ENCODE measurements at places on chromosomes 7 and 10.

GRCh38 chr7:18861514-18862118 lies 255.8 kb downstream of the TWIST1 start:
- no peak for DNase-seq

- peak; percentile 34 for DNase-seq
Observed at GRCh38 chr10:15370212-15370855, 755 bp downstream of the FAM171A1 start.

DNA sequence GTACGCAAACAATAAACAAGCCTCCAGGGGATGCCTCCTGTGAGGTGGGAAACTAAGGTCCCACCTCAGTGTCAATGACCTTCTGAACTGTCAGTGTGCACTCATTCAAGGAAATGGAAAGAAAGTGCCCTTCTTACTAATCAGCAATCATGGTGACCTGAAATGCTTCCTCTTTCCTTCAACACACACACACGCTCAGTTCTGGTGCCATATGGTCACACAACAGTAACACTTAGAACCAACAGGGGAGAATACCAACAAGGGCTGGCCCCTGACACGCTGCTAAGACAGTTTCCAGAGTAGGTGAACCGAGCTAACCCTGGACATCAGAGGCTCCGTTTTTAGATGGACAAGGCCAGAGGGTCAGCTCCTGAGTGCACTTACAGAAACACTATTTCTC lies 42.1 kb upstream of the EFCAB10 start:
- peak; percentile 58 for DNase-seq

GRCh38 chr7:158555034-158555520 lies 32.5 kb downstream of the PTPRN2 start:
- no peak for DNase-seq

DNA sequence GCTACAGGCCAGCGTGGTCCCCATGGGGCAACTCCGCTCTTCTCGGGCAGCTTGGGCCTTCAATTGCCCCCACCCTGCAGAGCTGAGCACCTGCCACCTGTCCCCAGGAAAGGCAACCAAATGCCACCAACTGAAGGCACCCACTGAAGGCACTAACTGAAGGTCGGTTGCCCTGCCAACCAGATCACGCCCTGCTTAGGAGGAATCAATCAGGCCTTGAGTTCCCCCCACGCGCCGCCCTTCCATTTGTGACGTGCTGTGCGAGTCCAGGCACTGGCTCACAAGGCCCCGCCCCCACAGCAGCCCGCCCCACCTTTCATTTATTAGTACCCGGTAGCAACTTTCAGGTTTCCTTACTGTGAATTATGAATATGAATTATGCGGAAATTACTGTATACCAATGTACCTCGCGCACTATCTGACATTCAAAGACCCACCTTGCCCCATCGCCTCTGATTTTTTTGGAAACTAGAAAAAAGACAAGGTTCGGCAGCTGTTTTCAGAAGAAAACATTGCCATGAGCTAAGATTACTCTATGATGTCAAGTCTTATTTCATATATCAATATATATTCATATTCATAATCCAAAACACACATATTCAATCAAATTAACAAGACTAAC lies 83.6 kb upstream of the ABI1 start:
- DNase-seq: no peak

DNA sequence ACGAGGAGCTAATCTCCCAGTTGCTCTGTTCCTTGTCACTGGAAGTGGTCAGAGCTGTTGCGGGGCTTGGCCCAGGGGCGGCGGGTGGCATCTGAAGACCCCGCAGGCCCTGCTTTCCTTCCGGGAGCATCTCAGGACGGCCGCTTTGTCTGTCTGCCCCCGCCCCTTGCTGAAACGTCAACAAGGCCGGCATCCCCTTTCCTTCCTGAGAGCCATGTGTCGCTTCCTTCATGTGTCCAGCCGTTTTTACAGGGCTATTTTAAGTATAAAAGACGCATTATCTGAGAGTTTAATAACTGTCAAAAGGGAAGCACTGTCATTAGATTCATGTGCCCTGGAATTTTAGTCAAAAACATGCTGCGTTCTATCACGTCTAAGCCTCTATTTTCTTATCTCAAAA lies 110.4 kb downstream of the CUX1 start:
- no peak for DNase-seq

GRCh38 chr7:159070431-159071148 lies 74.1 kb downstream of the VIPR2 start:
- DNase-seq: no peak

- no peak for DNase-seq
Observed at GRCh38 chr7:104772405-104773345, 241.3 kb upstream of the KMT2E start.

DNA sequence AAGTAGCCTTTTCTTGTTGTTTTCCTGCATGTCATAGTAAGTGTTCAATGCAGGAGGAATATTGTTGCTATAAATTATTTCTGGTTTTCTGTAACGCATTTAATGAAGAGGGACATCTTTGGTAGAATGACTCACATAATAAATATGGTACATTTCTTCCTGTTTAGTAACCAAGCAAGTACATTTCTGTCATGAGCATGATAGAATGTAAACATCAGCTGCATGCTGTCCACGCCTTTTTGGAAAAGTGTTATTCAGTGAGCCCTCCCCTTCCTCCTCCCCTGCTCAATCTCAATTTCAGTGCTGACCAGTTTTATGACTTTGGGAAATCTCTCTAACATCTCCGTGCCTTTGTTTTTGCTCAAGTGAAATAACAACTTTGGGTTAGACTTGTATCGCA lies 664.0 kb downstream of the XPNPEP1 start:
- no peak for DNase-seq

DNA sequence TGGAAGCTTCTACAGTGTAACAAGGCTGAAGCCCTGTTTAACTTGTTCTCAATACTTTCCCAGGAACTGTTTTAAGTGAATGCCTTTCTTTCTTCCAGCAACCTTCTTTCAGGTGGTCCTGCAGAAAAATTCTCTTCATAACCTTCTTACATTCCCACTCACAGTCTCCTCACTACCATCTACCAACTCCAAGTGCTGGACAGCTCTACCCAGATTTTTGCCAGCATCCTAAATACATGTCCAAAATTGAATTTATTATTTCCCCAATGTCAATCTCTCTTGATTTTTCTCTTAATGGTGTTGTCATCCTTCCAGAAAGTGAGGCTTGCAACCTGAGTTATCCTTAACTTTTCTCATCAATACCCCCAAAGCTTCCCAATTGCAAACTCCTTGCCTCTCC lies 48.2 kb downstream of the CFAP70 start:
- DNase-seq: no peak

- DNase-seq: no peak
Observed at GRCh38 chr7:55898287-55898686, 11.0 kb downstream of the ZNF713 start.

- DNase-seq: no peak
Observed at GRCh38 chr10:72801263-72801868, 92.2 kb upstream of the OIT3 start.

- DNase-seq: no peak
Observed at GRCh38 chr10:132169766-132170560, 16.8 kb upstream of the DPYSL4 start.

DNA sequence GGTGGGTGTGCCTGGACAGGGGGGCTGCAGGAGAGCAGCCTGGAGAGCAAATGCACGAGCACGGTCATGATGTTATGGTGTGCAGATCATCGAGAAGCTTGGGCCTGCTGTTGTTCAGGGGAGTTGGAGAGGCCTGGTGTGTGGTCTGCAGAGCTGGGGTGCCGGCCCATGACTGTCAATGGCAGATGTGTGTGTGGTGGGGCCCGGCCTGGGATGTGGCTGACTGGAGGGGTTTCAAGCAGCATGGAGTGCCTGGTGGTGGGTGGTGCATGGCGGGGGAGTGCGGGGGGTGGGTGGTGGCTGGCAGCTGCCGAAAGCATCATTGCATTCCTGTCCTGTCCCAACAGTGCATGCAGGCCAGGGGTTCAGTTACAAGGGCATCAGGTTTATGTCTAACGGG lies 122.6 kb downstream of the DOCK1 start:
- DNase-seq: no peak

GRCh38 chr7:29879609-29880008 lies 73.3 kb downstream of the WIPF3 start:
- DNase-seq: no peak

GRCh38 chr10:23192712-23193434 lies 761 bp downstream of the PTF1A start:
- DNase-seq: no peak

DNA sequence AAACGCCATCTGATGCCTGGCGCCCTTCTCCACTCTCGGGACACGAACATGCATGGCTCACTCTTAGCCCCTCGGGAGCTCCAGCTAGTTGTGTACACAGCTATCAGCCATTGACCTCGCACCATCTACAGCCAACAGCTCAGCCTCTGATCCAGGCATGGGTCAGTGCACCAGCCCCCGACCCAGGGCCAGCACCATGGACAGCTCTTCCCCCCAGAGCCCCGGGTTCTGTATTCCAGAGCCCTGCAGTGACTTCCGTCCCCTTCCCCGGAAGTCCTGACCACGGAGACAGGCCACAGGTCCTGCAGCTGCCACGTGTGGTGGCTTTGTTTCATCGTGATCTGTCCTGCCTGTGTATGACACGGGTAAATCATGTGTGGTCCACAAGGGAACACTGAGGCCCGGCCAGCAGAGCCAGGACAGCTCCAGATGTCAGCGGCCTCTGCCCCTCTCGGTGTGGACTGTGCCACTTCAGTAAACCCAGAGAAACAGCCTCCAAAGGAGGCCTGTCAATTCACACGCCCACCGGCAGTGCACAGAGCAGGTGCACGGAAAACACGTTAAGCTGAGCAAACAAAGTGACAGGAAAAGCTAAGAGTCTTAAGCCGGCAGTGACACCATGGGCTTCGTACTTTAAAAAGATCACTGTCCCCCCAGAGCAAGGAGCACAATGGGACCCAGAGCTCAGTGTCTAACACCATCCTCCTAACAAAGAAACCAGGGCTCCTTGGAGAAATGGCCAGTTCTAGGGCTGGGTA lies 13.0 kb downstream of the STK32C start:
- no peak for DNase-seq

DNA sequence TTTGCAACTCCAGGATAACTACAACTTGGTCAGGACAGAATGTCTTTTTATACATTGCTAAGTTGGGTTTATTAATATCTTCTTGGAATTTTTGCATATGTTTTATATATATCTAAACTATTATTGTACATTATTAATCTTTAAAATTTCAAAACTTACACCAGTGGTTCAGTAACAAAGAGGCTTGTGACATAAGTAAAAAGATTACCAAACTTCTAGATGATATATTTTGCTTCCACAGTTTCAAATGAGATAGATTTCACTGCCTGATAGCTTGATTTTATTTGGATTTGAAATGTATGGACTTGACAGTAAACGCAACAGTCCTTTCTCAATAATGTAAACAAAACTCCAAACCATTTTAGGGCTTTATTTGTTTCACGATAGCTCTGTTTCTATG lies 701.2 kb upstream of the IGFBP3 start:
- DNase-seq: no peak

DNA sequence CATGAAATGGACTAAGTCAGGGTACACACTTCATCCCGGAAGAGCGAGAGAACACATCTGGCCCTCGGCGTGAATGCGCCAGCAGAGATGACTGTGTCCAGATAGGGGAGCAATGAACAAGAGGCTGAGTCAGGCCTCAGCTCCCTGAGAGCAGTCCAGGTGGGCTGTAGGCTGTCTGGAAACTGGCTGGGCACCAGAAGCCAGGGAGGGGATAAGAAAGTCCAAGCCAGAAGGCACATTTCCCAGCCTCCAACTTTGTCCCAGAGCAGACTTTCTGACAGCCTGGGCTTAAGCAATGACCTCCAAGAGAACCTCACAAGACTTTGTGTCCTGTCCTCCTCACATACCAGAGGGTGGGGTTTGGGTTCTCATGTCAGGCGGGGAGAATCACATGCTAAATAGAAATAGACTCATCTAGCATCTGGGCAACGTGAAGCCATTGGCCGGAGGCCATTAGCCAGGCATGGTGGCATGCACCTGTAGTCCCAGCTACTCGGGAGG lies 157.2 kb downstream of the ARHGAP12 start:
- DNase-seq: no peak

- DNase-seq: no peak
Observed at GRCh38 chr10:43945094-43945730, 296.5 kb upstream of the ZNF32 start.

- DNase-seq: peak; percentile 36
Observed at GRCh38 chr10:48627984-48628609, 23.2 kb upstream of the ARHGAP22 start.

DNA sequence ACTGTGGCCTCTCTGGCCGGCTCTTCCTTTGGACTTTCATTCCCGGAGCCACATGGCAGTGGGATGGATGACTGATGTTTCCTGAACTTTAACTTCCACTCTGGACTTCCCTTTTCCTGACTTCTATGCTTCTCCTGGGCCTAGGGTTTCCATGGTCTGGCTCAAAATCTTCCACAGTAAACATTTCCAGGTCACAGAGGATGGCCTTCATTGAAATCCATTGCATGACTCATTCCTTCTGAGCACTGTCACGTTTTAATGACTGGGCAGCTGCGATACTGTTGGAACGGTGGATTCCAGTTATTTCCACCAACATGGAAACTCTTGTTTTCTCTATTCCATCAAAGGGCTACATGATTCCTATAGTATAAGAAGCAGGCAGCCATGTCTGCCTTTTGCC lies 24.4 kb upstream of the ZNF273 start:
- no peak for DNase-seq

DNA sequence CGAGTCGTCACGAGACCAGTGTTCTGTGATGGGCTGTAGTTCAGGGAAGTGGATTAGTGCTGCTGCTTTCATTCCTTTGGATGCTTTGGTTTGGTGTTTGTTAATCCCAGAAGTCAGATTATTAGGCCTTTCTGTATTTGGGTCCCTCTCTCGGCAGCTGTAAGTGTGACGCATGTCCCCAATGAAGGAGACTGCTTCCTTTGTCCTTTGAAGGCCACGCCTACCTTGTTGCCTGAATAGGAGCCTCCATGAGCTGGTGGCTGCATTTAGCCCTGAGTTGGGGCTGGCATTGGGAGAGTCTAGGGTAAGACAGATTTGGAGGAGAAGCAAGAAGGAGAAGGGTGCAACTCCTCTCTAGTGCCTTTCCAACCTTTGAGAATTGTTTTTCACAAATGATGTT lies 34.5 kb downstream of the DOCK1 start:
- DNase-seq: no peak

GRCh38 chr10:129881641-129882040 lies 82.4 kb downstream of the EBF3 start:
- no peak for DNase-seq

DNA sequence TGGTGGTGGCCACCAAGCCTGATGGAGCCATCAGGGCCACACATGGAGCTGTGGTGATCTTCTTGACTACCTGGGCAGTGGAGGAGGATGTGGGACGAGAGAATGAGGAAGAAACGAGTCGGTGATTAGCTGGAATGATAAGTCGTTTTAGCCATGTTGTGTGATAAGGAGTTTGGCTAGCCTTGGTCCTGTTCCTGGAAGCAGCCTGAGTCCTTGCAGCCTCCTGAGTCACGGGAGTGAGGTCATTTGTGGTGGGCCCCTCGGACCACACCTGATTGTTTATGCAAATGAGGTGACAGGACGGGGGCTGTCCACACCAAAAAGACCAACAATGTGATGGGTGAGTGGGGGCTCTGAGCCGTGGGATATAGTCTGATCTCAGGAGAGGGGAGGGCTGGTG lies 554.4 kb downstream of the PTPRN2 start:
- no peak for DNase-seq
